ENCODE measurements at places on chromosomes 13 and 19.

GRCh38 chr13:99980824-99981734 is 505 bp upstream of the ZIC2 start:
- DNase-seq = no peak

- peak; percentile 90 for DNase-seq
Measured at GRCh38 chr19:5967994-5968430, 9.9 kb downstream of the RANBP3 start.

- DNase-seq = no peak
Measured at GRCh38 chr13:47794963-47795362, 206.1 kb downstream of the SUCLA2 start.

- DNase-seq = no peak
Measured at GRCh38 chr13:99158846-99159245, 41.8 kb upstream of the UBAC2 start.

GRCh38 chr19:40640744-40641143 is 39.6 kb downstream of the LTBP4 start:
- no peak for DNase-seq

GRCh38 chr13:69828527-69828926 is 279.1 kb upstream of the ATXN8OS start:
- no peak for DNase-seq

DNA sequence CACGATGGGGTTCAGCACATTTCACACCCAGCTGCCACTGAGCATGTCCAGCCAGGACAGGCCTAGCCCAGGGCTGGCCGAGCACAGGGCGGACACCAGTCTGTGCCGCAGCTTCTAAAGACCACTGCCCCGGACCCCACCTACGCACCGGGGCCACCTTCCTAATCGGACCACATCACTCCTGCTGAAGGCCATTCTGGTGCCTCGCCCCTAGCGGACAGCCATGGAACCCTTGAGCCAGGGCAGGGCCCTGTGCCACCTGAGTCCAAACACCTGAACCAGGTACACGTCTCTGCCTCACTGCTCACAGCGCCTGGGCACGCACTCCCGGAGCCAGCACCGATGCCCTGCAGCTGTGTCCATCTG is 8.4 kb upstream of the C13orf46 start:
- no peak for DNase-seq

DNA sequence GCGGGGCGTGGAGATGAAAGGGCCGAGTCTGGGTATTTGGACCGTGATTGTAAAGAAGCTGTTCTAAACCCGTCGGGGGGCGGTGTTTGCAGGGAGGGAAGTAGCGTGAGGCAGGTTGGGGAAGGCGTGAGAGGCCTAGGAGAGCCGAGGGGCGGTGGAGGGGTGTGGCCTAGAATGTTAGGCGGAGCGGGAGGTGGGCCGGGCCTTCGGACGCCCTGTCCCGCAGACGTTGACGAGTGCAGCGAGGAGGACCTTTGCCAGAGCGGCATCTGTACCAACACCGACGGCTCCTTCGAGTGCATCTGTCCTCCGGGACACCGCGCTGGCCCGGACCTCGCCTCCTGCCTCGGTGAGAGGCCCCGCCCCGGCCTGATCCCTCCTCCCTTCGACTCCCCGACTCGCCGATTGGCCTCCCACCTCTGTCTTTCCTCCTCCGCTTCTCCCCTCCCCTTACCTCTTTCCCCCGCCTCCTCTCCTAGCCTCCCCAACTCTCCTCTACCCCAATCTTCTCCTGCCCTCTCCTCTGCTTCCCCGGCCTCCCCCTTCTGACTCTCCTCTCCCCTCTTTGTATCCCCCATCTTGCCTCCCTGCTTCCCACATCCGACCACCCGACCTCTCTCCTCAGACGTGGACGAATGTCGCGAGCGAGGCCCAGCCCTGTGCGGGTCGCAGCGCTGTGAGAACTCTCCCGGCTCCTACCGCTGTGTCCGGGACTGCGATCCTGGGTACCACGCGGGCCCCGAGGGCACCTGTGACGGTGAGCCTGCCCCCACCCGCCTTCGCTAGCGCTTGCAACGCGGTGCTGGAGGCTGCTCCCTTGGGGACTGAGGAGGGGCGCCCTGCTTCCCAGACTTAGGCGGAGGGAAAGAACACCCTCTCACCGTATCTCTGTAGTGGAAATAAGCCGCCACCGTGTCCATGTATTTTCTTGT is 12.8 kb downstream of the LTBP4 start:
- peak; percentile 93 for DNase-seq

DNA sequence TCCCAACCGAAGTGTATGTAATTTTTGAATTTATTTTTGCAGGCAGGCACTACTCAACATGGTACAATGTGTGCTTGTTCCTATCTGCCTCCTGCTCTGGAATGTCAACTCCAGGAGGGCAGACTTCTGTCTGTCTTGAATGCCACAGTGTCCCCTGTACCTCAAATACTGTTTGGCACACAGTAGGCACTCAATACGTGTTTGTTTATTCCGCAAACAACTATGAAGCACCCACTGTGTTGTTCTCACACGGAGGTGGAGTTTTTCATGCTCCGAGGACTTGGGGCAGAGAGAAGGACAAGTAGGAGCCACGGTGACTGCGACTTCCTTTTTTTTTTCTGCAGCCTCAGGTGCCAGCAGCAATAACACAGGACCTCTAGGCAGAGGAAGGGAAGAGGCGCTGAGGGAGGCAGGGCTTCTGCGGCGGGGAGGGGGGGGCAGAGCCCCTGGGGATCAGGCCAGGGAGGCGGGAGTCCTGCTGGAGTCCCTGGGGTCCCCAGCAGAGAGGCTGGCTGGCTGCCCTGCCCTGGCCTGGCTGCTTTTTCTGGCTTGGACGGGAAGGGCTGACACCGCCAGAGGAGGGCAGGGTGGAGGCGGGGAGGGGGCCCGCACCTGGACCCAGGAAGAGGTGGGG is 29.3 kb upstream of the TNFAIP8L1 start:
- no peak for DNase-seq

GRCh38 chr13:41017817-41018601 is 1.1 kb downstream of the ELF1 start:
- DNase-seq = no peak

DNA sequence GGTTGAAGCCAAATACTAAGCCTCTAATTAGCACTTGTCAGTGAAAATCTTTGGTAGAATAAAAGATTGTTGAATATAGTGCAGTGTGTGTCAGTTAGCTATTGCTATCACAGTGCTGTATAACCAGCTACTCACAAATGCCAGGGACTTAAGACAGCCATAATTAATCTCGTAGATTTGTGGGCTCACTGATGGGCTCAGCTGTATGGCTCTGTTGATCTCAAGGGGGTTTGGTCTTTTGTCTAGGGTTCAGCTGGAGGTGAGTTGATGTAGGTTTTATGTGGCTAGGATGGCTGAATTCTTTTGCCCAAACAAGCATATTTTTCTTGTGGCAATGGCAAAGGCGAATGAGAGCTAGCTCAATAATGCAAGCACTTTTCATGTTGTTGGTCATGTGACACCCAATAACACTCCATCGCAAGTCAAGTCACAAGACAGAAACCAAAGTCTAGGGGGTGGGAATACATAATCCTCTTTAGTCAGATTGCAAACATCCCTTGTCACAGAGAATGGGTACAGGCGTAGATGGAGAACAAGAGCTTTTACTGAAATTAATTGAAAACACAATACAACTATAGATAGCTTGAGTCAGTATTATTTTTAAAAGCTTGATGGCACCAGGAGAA is 121.7 kb upstream of the EDNRB start:
- no peak for DNase-seq

DNA sequence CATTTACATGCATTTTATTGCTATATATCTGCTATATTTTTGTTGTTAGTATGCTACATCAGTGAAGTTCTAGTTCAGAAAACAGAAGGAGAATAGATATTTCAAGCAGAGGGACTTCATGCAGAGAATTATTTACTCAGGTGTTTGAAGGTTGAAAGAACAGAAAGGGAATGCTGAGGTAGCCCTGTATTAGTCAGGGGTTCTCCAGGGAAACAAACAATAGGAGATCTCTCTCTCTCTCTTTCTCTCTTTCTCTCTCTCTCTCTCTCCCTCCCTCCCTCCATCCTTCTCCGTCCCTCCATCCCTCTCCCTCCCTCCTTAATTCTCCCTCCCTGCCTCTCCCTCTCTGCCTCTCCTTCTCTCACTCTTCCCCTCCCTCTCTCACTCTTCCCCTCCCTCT is 114.3 kb upstream of the TDRD3 start:
- DNase-seq = no peak

DNA sequence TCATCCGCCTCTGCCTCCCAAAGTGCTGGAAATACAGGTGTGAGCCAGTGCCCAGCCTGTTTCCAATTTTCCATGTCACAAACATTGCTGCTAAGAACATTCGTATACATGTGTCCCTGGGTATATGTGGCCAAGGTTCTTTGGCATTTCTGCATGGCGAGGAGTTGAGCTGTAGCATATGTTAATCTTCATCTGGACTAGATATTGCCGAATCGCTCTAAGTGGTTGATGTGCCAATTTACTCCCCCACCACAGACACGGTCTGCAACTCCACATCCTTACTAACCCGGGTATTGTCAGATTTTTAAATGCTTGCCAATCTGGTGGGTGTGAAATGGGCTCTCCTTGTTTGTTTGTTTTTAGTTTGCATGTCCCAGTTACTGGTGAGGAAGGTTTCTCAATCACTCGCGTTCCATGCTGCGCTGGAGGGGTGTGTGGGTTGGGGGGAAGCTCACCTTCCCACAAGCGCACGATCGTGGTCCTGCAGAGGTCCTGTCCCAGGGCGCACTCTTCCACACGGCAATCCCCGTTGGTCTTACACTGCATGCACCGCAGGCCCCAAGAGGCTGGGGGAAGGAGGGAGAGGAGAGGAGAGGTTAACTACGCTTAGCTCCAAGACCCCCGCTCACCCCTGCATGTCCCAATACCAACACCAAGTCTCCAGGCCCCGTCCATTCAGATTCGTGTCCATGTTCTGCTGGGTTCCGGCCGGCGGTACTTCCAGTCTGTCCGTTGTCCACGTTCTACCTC is 2.7 kb downstream of the PLAUR start:
- peak; percentile 46 for DNase-seq

GRCh38 chr13:27259831-27260230 is 8.5 kb downstream of the RPL21 start:
- no peak for DNase-seq

DNA sequence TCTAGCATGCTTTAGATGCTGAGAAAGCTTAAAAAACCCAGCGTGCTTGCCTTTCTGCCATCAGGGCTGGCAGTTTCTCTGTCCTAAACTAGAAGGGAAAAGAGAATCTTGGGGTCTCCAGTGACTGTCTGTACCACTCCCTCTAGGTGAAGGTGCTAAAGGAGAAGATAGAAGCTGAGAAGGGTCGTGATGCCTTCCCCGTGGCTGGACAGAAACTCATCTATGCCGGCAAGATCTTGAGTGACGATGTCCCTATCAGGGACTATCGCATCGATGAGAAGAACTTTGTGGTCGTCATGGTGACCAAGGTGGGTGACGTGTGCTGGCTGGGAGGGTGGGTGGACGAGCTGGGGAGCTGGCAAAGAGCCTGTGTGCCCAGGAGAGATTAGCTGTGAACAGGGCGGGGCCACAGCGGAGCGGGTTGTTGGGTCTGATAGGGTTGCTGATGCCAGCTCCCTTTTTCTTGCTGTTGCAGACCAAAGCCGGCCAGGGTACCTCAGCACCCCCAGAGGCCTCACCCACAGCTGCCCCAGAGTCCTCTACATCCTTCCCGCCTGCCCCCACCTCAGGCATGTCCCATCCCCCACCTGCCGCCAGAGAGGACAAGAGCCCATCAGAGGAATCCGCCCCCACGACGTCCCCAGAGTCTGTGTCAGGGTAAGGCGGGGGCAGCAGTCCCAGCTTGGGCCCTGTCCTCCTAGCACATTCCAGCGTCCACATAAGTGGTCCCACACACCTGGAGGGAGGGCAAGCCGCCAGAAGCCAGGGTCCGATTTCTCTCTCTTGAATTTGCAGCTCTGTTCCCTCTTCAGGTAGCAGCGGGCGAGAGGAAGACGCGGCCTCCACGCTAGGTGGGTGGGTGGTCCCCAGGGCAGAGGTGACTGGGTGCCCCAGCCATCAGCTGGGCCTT is 2.3 kb downstream of the RAD23A start:
- DNase-seq = no peak

DNA sequence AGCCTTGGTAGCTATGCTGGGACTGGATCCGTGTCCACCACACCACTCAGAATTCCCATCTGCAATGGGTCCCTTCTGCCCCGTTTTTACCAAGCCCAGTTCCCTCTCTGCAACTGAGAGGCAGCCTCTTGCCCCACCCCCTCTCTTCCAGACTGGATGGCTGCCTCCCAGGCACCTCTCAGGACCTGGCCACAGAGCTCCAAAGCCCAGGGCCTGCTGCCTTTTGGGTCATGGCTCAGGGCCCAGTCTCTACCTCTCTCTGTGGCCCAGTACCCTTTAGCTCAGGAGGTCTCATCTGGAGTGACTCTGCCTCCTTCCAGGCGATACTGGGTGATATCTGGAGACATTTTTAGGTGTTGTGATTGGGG is 10.3 kb upstream of the ZBTB7A start:
- no peak for DNase-seq

DNA sequence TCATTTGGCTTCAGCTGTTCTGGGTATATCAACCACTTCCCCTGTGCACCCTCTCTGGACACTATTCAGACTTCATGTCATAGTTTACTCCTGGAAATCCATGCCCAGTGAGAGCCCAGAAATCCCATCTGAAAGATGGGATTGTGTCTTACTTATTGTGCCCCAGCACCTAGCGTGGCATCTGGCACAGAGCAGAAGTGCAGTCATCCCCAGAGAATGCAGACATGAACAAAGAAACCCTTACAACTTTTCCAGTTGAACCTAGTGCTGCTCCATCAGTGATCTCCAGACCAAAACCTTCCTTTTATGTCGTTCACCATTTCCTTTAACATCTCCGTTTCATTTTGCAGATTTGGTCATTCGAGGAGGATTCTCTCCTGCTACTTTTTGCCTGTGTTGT is 60.6 kb downstream of the MBNL2 start:
- no peak for DNase-seq

GRCh38 chr19:34141025-34141424 is 31.3 kb upstream of the LSM14A start:
- DNase-seq = no peak

- DNase-seq = no peak
Measured at GRCh38 chr19:6292006-6292405, 12.2 kb upstream of the MLLT1 start.

- DNase-seq = no peak
Measured at GRCh38 chr19:50924586-50924985, 13.4 kb upstream of the KLK4 start.

DNA sequence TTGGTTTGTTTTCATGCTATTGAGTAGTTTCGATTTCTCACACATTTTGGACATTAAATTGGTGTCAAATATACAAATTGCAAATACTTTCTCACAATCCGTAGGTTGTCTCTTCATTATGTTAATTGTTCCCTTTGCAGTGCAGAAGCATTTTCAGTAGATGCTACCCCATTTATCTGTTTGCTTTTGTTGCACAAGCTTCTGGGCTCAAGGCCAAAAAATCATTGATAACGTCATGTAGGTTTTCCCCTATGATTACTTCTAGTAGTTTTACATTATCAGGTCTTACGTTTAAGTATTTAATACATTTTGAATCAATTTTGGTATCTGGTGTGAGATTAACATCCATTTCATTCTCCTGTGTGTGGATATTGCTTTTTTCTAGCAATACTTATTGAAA is 14.0 kb upstream of the ZNF347 start:
- no peak for DNase-seq
